GM12864 (cell line): ENCODE measurements at places on chromosomes 3 and 15.
A peak's percentile ranks its signal among the peaks of the same experiment; 100 is the strongest.

- DNase-seq, result peak; percentile 21
These were observed 39.5 kb upstream of the TPRG1 start for GRCh38 chr3:189132231-189132671.

GRCh38 chr3:76497636-76498035 lies 542.3 kb upstream of the ROBO2 start:
- no peak for DNase-seq

GRCh38 chr3:142645236-142645793 lies 49.1 kb downstream of the PLS1 start:
- DNase-seq, result no peak

- no peak for DNase-seq
These were observed 23.7 kb downstream of the RBM5 start for GRCh38 chr3:50112462-50112861.

DNA sequence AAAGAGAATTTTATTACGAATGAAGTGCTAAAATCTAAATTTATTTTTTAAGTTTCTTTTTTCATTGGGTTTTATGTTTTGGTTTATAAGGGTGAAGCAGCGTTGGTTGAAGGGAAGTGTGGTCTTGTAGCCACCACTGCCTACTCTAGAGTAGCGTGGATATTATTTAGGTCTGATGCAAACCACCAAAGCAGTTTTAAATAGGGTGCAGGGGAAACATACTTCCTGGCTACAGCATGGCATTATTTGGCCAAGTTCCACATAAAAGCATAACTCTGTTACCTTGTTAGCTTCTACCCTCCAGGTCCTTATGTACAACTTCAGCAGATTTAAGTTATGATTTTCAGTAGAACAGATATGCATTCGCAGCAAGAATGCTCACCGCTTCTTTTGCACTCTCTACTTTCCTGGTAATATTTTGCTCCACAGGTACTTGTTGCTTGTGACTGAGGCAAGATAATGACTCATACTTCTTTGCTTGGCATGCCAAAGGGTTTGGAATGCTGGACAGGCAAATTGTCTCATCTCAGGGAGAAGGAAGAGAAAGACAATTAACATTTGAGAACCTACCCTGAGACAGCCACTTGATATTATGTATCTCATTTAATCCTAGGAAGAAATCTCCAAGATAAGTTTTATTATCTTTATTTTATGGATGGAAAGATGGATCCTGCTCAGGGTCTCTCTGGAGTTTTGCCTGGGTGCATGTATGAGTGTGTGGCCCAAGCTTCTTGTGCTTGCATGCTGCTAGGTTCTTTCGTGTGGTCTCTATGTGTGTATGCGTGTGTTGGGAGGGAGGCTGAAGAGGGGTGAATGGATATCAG lies 5.4 kb downstream of the TGFBR2 start:
- no peak for DNase-seq

- DNase-seq, result no peak
These were observed 594.9 kb downstream of the NLGN1 start for GRCh38 chr3:173992416-173992815.

- DNase-seq, result no peak
These were observed 31.3 kb downstream of the MGA start for GRCh38 chr15:41691471-41691870.

DNA sequence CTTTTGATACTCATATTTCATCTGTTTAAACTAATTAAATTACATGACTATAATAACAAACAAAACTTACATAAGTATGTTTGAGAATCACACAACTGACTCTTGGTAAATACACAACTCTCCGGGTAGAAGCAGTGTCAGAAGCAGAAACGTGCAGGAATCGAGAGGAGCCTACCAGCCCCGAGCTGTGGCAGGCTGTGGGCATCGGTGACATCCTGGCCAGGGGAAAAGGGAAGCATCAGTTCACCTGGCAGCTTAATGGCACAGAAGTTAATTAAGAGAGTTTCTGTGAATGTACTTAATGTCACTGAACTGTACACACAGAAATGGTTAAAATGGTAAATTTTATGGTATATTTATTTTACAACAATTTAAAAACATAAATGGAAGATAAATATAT lies 90.2 kb downstream of the CRTC3 start:
- DNase-seq, result no peak

DNA sequence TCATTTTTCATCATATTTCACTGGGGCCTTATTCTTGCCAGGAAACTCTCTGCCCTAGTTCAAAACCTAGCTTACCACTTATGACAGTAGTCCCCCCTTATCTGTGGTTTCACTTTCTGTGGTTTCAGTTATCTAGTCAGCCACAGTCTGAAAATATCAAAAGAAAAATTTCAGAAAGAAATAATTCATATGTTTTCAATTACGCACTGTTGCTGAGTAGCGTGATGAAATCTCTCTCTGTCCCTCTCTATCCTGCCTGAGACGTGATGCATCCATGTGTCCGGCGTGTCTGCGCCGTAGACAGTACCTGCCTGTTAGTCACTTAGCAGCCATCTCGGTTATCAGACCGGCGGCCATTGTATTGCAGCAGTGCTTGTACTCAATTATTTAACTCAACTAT lies 369.9 kb upstream of the MCTP2 start:
- no peak for DNase-seq

GRCh38 chr3:40309925-40310695 lies 603 bp downstream of the EIF1B start:
- DNase-seq, result no peak

DNA sequence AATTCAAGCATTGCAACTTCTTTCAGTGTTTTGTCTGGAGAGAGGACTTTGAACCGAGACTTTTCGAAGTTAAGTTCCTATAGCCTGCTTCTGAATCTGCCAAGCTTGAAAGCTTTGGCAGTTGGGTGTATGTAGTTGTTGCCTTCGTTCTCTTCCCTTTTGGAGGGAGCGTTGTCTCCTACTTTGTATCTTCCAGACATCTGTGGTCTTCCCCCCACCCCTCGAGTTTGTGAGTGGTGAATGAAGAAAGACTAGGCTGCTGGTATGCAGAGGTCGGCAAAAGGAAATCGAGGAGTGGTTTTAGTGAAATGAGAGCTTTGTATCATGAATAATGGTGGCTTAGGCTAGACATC lies 1.3 kb downstream of the CTNNB1 start:
- no peak for DNase-seq

DNA sequence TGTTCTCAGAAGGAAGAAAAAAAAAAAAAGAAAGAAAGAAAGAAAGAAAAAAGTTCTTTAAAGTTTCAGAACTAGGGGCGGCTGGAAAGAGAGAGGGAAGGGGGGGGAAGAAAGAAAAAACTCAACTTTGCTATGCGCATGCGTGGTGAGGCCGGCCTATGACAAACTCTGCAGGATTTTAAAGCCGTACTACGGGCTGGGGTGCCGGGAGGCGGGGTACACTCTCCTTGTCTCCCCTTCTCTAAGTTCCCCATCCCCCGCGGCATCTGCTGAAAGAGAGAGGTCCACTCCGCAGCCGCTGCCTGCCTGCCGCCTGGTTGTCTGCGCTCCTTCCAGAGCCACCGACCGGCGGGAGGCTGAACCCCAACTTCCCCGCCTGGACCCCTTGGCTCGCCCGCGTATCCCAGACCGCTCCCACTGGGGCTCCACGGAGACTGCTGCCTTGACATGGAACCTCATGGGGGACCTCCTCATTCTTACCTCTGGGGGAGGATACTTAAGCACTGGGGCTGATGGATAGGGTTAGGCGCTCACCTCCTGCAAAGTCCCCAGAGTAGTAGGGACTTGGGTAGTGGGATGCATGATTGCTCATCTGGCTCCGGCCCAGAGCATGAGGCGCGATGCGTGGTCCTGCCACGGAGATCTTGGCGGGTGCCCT lies 1.4 kb upstream of the WNT5A start:
- DNase-seq, result peak; percentile 41

GRCh38 chr3:12461097-12461649 lies 23.1 kb upstream of the TSEN2 start:
- no peak for DNase-seq

DNA sequence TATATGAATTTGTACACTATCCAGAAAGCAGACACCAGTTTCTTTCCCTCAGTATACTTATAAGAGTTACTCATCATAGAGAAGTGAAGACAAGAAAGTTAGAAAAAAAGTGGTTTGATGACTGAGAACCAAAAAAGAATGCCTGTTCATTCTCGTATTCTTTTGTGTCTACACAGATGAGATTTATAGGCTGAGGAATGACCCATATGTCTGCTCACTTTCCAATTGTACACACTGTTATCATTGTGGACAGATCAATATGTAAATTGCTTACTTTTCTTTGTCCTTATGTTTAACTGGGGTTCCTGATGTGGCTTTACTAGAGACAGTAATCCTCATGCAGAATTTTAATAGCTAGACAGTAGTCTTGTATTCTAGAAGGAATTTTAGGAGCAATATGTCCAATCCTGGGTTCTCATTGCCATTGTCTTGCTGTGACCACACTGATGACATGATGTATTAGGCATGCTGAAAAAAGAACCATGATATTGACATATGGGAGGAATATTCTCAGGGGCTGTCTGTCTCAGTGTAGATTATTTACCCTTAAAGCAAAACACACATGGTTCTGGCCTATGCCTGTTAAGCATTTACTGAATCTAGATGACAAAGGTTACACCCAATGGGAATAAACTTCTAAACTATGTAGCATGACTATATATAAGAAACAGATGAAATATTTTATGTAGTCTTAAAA lies 669.7 kb downstream of the ROBO1 start:
- no peak for DNase-seq

DNA sequence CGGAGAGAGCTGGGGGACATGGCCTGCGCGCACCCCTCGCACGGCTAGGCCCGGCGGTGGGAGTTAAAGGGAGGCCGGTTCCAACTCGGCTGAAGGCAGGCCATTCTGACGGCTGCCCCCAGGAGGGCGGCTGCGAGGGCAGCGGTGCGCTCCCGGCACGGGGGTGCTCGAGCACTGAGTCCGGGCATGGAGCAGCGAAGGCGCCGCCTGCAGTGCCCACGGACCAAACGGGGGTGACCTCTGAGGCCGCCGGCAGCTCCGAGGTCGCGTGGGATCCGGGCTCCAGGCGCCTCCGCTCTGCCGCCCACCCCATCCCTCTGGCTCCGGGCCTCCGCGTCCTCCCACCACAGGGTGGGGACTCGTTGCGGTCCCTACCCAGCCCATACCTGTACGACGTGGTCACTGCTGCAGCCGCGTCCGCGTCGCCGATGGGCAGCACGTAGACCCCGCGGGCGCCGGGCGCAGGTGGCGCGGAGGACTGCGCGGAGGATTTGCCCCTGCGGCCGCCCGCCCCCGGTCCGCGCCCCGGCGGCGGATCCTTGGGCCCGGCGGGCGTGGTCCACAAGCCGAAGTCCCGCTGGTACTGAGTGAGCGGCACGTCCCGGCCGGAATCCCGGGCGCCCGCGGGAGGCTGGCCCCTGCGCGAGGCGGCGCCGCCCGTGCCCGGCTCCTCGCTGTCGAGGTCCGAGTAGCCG lies 469 bp downstream of the MAP6D1 start:
- no peak for DNase-seq

DNA sequence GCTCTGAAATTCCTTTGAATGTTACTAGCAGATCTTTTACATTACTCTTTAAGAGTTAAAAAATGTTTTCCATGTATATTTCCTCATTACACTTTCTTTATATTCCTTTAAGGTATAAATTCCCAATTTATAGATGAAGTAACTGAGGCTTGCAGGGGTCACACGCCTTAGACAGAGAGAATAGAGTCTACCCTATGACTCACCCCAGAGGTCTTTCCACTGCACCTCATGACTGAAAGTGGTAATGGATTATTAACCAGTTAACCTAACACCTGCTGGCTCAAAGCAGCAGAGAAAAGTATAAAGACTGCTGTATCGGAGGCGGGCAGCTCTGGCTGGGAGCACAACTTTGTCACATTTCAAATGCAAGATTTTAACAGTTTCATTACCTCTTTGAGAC lies 37.7 kb downstream of the LDHAL6B start:
- DNase-seq, result peak; percentile 52

DNA sequence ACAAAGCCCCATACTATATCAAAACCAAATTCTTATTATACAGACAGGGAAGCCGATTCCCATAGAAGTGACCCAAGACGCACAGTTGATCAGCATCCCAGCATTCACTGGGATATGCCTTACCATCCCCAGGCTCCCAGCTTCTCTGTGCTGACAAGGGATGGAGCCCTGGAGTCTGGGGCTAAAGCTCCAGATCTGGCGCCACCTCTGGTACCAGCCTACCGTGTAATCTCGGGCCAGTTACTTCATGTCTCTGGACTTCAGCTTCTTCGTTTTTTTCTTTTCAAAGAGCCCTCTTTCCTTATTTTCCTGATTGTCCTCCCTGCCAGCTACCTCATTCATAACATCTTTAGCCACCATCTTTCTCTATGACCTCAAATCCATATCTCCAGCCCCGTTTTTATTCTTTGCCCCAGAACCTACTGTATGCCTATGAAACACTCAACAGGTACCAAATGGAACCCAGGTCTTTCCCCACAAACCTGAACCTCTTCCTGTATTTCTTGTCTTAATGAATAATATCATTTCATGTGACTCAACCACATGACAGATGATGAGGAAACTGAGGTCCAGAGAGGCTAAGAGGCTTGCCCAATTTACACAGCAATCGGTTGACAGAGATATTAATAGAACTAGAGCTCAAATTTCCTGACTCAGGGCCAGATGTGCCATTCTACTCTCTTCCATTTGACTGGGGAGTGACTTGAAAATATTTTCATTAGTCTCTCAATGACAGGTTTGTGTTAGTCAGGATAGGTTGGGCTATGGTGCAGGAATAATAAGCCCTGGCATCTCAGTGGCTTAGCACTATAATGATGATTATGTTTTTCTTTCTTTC lies 85.4 kb upstream of the TLE3 start:
- DNase-seq, result no peak

GRCh38 chr15:98394546-98394945 lies 253.8 kb upstream of the IGF1R start:
- no peak for DNase-seq

DNA sequence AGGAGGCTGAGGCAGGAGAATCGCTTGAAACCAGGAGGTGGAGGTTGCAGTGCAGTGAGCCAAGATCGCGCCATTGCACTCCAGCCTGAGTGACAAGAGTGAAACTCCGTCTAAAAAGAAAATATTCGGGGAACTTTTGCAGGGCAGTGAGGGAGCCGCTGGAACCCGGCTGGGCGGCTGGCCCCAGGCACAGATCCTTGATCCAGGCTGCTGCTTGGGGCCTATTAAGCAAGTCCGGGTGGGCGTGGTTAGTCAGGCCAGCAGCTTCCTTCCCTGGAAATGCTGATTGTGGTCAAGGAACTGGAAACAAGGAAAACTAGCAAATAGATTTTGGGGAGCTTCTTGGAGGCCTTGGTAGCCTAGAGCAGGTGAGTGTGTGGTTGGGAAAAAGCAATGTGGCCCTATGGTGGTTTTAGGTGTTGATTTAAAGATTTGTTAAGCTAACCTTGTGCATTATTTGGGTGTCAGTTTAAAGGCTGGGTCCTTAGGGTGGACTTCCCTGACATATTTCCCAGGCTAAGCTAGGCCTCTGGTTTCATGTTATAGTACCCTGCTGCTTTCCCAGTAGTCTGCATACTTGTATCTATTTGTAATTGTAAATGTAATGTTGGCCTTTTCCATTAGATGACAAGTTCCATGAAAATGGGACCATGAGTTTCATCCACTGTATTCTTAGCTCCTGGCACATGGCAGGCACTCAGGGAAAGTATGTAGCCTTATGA lies 17.7 kb upstream of the SNX22 start:
- DNase-seq, result no peak

GRCh38 chr3:106420628-106421027 lies 551.8 kb upstream of the CBLB start:
- no peak for DNase-seq

- no peak for DNase-seq
These were observed 30.7 kb downstream of the SEMA7A start for GRCh38 chr15:74402873-74403587.

GRCh38 chr3:184347321-184348056 lies 10.1 kb downstream of the FAM131A start:
- no peak for DNase-seq

GRCh38 chr15:96115642-96116041 lies 214.9 kb upstream of the NR2F2 start:
- no peak for DNase-seq

- no peak for DNase-seq
These were observed 80.8 kb downstream of the FBN1 start for GRCh38 chr15:48564690-48565089.
